ENCODE measurements at places on chromosomes 1 and 21. TPM values are rescaled to one million over a fixed set of nuclear protein-coding genes. Genes with fewer than 3 reads are reported as not detected.

Gene VANGL2
- 0.36 TPM for total RNA-seq

Gene RBM15
- 28.7 TPM for total RNA-seq

Gene SYNC
- total RNA-seq, result 14.8 TPM

Gene FCRLA
- 0.48 TPM for total RNA-seq

Gene SPRR4
- not detected for total RNA-seq

DNA sequence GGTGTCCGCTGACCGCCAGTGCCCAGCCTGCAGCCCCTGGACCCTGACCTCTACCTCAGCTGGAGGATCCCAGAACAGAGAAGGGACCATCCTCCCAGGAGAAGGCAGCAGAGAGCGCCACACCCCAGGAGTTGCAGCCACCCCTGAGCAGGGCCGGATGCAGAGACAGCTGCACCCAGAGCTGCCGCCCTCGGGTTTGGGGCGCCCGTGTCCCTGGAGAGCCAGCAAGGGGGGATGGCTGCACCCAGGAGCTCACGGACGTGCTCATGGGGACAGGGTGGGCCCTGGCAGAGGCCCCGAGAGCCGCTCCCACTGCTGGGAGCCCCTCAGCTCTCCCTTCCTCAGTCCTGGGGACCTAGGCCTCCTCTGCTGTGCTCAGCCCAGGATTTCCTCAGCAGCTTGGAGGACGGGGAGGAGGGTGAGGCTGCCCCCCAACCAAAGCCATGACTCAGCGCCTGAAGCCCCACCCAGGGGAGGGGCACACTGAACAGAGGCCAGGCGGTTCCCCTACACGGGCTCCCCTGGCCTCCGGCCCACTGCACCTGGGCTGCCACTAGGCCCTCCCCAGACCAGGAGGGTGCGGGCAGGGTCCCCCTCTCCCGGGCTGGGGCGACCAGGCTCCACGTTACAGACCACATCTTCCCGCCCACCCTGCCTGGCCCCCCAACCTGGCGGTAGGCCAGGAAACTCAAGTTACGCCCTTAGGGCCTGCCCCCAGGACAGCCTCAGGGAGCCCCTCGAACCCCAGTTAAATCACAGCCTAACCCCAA, 2.2 kb downstream of the ACAP3 start:
- peak; percentile 68 for DNase-seq

DNA sequence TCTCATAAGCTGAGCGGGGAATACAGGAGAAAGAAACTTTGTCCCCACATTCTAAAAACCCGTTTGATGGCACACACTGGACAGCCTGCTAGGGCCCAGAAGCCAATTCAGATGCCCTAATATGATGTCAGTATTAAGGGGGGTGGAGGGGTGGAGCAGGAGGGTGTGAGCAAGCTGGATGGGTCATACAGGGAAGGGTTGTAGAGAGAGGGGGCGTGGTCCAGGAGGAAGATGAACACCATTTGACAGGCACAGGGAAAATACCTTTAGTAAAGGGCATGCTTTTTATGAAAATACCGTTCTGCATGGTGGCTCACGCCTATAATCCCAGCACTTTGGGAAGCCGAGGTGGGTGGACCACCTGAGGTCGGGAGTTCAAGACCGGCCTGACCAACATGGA, 6.0 kb downstream of the TARS2 start:
- DNase-seq, result no peak

- DNase-seq, result no peak
Observed at GRCh38 chr1:111236379-111236778, 8.9 kb downstream of the CHI3L2 start.

DNA sequence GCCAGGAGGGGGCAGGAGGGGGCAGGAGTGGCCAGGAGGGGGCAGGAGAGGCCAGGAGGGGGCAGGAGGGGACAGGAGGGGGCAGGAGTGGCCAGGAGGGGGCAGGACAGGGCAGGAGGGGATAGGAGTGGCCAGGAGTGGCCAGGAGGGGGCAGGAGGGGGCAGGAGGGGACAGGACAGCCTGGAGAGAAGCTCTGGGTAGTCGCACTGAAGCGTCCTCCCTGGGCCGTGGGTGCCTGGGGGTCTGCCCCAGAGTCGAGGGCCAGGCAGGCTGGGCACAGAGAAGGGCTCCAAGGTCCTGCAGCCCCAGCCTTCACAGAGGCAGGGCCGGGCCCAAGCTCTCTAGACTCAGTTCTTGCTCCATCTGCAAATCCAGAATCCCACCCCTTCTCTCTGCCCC, 22.9 kb downstream of the MEGF6 start:
- no peak for DNase-seq

DNA sequence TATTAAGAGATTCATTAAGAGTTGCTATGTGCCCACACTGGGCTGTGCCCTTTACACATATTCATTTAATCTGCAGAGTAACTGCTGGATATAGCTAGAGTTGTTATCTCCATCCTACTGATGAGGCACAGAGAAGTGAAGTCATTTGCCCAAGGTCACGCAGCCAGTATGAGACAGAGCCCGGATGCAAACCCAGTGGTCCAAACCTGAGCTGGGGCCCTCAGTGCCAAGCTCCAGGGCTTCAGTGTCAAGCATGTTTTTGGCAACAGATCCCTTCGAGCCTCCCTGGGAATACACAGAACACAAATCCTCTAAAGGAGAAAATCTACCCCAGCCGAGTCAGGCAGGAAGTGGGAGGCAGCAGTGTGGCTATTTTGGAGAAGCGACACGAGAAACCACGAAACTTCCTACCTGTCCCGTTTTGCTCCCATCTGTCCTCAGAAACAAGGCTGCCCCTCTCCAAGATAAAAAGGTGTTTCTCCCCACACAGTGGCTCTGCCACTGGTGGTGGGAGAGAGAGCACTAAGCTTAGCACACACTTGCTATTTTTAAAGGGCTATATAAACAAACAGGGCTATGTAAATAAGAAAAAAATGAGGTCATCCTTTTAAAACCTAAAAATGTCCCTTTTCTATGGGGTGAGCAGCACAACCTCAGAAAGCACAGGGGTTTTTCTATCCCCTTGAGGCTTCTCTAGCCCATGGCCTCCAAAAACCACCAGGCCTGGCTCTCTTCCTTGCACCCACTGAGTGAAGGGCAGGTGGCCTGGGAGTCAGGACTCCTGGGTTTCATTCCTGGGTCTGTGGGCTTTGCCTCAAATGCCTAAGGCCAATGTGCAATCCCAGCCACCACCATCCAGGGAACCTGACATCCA, 138.6 kb upstream of the EDN2 start:
- DNase-seq, result no peak

DNA sequence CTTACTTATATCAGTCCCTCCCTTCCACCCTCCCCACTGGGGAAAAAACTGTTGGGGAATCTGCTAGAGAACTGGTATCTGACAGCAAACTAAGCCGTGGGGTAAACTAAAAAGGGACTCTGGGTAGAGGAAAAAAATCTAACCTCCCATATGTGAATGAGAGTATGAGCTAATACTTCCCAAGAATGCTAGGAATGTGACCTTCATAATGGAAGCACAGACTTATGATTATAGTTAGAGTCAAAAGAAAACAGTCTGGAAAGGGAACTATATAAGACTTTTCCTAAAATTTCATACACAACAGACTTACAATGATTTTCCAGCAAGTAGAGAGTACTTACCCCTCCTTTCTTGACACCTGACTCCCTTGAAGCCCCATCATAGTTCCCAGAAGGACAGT, 23.0 kb upstream of the RBBP5 start:
- DNase-seq, result no peak

DNA sequence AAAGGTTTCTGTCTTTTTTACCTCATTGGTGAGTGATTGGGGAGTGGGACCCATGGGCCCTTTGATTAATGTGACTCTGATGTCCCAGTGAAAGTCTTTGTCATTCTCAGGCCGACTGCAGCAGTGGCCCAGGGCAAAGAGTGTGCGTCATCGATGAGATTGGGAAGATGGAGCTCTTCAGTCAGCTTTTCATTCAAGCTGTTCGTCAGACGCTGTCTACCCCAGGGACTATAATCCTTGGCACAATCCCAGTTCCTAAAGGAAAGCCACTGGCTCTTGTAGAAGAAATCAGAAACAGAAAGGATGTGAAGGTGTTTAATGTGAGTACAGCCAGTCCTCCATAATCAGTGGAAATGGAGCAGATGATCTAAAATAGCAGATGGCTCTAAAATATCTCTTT, 19.4 kb downstream of the NTPCR start:
- no peak for DNase-seq

- no peak for DNase-seq
Observed at GRCh38 chr1:235366286-235366685, 941 bp upstream of the TBCE start.

- DNase-seq, result no peak
Observed at GRCh38 chr1:26560403-26560780, 30.8 kb downstream of the RPS6KA1 start.

DNA sequence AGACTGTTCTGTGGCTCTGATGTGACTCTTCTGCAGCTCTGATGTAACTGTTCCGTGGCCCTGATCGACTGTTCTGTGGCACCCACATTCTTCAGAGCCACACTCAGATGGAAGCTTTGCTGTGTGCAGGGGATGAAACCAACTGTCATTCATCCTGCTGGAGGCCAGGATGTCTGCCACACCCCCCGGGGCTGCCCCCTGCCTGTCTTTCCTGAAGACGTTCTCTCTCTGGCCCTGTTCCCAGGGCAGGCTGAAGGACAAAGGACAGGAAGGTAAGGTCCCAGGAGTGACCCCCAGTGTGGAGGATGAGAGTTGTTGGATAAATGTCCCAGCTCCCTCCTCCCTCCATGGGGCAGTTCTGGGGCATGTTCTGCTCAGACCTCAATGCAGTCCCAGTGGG, 29.4 kb upstream of the UMODL1 start:
- no peak for DNase-seq

DNA sequence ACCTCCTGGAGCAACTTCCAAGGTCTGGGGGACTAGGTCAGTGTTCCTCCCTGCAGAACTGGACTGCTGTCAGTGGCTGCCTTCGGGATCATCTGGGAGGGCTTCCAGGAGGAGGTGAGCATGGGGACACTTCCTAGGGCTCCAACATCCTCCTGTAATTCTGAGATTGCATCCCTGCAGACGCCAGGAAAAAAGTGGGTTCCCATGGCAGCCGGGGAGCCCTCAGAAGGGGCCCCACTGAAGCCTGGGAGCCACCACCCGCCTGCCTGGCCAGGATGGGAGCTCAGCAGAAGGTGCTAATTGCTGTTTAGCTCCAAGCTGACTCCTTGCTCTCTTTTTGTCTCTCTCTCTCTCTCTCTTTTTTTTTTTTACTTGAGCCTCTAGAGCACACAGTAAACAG, 16.1 kb upstream of the ARF1 start:
- DNase-seq, result no peak

DNA sequence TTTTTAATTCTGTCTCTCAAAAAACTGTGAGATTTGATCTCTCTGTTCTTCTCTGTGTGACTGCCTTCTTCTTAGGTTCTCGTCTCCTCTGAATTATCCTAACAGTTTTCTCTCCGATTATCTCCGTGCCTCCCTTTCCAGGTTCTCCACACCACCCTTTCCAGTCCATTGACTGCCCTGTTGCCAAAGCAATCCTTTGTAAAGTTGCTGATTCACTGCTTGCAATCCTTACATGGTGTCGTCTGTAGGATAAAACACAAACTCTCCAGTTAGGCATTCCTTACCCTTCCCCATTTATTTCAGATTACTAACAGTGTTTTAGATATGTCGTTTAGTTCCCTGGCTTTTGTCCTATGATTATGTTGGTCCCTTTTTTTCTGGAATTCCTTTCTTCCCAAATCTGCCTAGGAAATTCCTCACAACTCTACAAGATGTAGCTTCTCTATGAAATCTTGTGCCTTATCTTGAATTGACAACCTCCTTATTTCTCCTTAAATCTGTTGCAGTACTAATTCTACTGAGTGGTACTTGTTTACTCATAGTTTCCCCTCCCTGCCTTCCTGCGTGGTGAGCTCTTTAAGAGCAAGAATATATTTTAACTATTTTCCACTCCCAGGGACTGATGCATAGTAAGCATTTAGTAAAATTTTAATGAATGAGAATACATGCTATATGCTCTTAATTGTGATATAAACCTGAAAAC, 22.3 kb downstream of the RCOR3 start:
- no peak for DNase-seq

- DNase-seq, result no peak
Observed at GRCh38 chr1:8025061-8025670, 943 bp downstream of the ERRFI1 start.

Measured in omental fat pad (tissue), 4 donors.